ENCODE measurements at places on chromosomes 3 and 15.

DNA sequence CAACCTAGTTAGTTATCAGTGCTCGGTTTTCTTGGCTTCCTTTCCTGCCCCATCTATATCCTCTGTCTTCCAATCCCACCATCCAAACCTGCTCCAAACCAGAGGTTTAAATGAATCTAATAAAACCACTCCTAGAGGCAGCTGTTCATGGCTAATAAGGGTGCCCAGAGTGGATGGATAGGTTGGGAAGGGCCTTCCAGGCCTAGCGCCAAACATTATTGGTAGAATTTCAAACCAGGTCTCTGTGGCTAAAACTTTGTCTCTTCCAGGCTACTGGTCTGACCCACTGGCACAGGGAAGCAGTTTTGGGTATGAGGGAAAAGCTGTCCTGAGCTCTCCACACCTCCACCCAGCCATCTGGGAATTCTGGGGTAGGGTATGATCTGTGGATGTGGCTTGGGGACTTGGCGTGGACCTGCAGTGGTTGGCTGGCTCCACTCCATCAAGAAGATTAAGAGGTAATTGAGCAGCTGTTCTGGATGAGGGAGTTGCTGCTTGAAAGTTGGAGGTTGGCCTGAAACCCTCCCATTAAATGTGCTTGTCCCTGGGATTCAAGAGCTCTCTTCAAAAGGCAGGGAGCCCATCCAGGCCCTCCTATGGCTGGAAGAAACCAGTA, 29.3 kb upstream of the INSYN1 start:
- no peak for DNase-seq

DNA sequence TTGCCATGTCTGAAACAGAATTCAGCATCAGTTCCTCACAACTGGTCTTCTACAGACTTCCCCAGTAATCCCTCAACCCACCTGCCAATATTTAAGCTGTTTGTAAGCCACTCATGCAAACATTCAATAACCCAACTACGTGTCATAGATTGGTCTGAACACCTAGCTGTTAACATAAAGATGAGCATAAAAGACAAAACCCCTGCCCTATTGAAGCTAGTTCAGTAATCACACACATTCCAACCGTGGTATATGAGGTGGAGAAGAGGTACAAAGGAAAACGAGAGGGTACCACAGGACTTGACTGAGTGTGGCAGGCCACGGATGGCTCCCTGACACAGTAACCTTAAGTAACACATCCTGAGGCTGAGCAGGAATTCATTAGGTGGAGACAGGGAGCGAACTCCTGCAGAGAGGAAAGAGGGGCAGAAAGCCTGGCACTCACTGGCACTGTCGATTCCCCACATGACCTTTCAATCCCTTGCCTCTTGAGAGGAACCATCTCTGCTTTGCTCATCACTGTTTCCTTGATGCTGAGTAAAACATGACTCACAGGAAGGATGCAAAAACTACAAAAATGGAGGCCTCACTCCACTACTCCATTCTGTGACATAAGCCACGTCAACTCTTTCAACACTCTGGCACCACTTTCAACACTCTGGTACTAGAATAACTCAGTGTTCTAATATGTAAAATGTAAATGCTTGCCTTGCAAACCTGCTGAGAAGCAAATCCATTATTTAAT, 31.3 kb downstream of the RPN1 start:
- DNase-seq: no peak

- no peak for DNase-seq
Observed at GRCh38 chr15:60324706-60325438, 72.9 kb downstream of the ANXA2 start.

DNA sequence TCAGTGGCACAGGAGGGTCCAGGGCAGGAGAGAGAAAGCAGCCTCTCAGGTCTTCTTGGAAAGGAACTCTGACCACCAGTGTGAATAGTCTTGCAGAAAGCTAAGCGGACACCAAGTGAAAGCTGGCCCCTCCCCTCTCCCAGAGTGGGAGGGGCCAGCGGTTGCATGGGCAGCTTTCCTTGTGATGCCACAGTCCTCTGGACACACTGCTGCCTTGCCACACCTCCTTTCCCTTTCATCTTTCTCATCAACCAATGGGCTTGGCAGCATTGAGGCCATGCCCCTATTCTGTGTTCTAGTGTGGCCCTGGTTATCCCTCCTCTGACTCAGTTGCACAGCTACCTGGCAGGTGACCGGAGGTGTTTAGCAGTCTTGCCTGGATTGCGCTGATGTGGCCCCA, 49.7 kb upstream of the GOLGA6B start:
- no peak for DNase-seq

- no peak for DNase-seq
Observed at GRCh38 chr3:49626101-49626581, 48.0 kb upstream of the APEH start.

- peak; percentile 80 for DNase-seq
Observed at GRCh38 chr3:4978204-4978965, 852 bp upstream of the BHLHE40 start.

DNA sequence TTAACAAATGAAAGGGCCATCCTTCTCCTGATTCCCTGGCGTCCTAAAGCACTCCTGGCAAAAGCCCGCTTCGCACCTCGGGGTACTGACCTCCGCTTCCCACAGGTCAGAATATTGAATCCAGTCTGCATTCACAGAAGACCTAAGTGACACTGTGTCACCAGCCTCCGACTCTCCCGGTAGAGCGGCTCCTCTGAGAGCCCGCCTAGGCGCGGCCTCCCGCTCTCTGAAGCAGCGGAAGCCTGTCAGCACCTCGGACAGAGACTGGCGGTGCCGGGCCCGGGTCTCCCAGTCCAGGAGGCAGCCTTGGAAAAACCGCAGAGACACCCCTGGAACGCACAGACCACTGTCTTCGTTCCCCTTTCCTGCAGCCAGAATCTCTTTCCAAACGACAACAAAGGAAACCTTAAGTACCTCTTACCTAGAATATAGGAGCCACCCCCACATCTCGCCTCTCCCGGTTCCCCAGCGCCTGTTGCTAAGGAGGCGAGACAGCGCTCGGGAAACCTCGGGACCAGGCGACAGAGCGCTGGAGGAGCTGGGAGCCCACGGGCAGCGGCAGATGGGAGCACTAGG, 1.2 kb downstream of the GABRB3 start:
- peak; percentile 57 for DNase-seq

DNA sequence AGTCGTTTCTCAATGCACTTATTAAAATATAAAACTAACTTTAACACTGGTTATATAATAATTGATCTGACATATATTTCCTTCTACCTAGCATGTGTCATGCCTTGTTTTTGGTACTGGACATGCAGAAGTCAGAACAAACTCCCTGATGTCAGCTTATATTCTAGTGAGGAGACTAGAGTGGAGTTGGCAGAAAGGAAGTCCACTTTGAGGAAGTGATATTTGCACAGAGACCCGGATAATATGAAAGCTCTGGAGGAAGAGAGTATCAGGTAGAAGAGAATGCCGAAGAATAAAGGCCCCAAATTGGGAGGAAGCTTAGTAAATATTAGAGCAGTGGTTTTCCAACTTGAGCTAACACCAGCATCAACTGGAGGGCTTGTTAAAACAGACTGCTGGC, 24.6 kb upstream of the ZNF280D start:
- DNase-seq: no peak

DNA sequence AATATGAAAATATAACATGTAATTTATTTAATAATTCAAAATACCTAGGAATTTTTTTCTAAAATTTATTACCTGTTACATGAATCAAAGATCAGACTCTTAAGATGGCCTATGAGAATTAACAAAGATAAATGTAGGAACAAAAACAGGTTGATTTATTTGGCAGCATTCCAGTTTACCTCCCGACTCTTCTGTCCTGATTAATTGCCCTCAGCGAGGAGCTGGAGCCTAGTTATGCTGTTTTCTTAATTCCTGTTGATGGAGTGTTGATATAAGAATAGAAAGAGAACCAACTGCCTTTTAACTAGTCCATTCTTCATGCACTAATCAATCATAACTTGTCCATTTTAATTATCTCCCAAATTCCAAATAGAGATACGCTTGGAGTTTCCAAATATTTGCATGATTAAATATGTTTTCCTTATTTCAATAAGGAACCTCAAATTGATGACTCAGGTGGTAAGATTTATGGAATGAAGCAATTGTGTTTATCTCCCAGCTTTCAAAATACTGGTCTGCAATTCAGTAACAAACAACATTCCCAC, 10.6 kb upstream of the CPB1 start:
- no peak for DNase-seq

DNA sequence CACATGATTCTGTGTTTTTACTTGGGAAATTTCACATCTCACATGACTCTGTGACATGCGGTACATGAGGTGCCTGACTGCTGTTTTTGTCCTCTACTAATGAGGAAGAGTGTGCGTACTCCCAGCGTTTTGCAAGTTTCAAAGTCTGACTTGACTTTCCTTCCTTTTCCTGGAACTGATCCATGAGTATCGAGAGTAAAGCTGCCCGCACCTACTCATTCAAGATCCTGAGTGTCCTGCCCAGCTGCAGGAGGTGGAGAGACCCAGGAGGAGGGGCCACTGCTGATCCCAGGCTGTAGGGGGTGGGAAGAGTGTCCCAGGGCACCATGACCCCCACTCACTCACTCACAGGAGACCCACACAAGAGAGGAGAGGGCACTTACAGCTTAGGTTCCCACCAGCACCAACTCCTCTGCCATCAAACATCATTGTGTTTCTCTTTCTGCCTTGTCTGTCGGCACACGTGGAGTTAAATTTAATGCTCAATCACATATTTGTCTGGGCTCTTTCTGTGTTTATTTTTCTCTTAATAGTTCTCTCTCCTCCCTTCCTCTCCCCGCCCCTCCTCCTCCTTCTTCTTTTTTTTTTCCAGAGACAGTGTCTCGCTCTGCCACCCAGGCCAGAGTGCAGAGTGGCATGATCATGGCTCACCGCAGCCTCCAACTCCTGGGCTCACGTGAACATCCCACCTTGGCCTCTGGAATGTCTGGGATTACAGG, 1.4 kb downstream of the CCR5AS start:
- DNase-seq: no peak

- DNase-seq: no peak
Observed at GRCh38 chr3:64266983-64267382, 41.7 kb upstream of the PRICKLE2 start.

- DNase-seq: no peak
Observed at GRCh38 chr3:128336337-128337156, 130.1 kb downstream of the DNAJB8 start.

- DNase-seq: no peak
Observed at GRCh38 chr3:189262746-189263145, 91.0 kb downstream of the TPRG1 start.
